H7 (cell line): ENCODE measurements at places on chromosomes 7 and 10.

DNA sequence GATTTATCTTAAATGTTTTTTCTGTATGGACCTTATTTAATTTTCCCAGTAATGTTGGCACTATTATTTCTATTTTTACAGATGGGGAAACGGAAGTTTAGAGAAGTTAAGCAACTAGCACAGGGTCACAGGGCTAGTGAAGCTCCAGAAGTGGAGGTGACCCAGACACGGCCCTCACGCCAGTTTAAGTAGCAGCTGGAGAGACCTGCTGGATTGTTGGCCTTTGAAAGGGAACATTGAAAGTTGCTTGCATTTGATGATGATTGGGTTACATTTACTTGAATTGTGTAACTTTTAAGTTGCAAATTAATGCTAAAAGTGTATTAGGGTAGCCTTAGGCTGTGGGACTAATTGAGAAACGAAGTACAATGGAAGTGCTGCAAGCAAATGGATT, 25.6 kb downstream of the CDK14 start:
- DNase-seq = no peak

- DNase-seq = no peak
These were observed 4.3 kb downstream of the ANK3 start for GRCh38 chr10:60385399-60385738.

GRCh38 chr7:22333680-22334141, 23.2 kb downstream of the RAPGEF5 start:
- no peak for DNase-seq

DNA sequence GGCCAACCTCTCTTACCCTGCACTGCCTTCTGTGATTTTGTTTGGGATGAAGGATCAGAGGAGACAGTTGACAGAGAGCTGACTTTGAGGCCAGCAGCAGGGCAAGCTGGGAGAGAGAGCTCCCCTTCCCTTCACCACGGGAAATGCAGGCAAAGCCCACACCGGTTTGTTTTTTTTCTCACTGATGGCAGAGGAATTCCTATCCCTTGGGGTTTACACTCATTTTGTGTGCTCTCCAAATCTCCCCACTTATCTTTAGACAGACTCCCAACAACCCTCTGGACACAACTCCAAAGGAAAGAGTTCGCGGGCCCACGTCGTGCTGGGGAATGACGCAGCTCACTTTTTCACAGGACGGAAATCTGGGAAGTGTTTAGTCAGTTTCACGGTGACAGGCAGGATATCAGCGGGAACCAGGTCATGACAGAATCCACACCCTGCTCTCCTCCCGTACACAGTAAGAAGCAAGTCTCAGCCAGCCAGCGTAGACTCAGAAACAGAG, 68.3 kb upstream of the FAM171A1 start:
- peak; percentile 36 for DNase-seq

DNA sequence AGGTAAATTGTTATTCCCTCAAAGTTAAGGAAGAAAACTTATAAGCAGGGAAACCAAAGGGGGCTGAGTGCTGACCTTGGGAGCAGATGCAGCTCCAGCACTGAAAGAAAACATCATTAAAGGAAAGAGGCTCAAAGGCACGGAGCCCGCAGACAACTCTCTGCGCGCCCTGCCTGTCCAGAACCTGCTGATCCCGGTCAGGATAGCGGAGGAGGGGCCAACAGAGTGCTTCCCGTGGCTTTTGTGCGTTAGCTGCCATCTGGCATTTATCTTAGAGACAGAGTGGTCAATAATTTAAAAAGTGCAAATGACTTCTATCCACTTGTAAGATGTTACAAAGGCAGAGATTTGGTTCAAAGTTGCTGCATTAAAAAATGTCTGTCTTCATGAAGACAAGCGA, 162.1 kb downstream of the FANK1 start:
- no peak for DNase-seq

- DNase-seq = peak; percentile 16
These were observed 85.9 kb upstream of the UNC5B start for GRCh38 chr10:71126432-71126831.

GRCh38 chr10:30992681-30993080, 39.0 kb downstream of the ZNF438 start:
- no peak for DNase-seq

GRCh38 chr7:41437257-41438196, 265.4 kb downstream of the INHBA start:
- no peak for DNase-seq

- DNase-seq = peak; percentile 54
These were observed 733.1 kb downstream of the PARD3 start for GRCh38 chr10:34081948-34082347.

- no peak for DNase-seq
These were observed 255.2 kb downstream of the SNX13 start for GRCh38 chr7:17685141-17685540.

GRCh38 chr7:84665339-84665738, 470.8 kb upstream of the SEMA3A start:
- no peak for DNase-seq
